Breast epithelium (tissue), 4 donors: ENCODE measurements at places on chromosomes 11 and 22. TPM values are rescaled to one million over a fixed set of nuclear protein-coding genes. Genes with fewer than 3 reads are reported as not detected.

RBMXL2 gene
- total RNA-seq, result not detected

OR5I1 gene
- total RNA-seq, result not detected

TRIM51 gene
- total RNA-seq, result not detected

TBC1D10A gene
- total RNA-seq, result 32.4 TPM

DNA sequence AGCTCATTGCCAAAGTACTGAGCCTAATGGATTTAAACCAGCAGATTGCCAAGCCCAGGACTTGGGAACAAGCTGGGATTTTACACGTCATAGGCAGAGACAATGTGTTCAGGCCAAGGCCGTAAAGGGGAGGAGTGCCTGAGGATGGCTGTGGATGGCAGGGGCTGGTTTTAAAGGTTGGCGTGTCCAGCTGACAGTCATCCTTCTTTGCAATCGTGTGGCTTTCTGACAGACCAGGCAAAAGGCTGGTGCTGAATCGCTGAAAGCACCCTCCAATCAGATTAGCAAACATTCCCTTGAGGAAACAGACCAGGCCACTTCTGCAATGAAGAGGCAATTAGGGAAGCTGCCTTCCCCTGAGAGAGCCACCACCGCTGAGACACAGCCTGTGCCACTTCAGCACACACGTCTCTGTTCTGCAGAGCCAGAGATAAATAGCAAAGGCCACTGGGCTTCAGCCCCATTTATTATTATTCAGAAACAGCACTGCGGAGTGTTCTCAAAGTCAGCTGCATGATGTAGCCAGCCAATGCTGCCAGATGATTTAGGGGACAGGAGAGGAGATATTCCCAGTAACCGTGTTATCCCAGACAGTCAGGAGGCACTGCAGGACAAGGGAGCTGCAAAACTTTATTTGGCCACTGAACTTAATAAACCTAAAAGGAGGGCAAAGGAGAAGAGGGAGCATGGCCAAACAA, 54.2 kb upstream of the CSNK2A3 start:
- no peak for DNase-seq

DNA sequence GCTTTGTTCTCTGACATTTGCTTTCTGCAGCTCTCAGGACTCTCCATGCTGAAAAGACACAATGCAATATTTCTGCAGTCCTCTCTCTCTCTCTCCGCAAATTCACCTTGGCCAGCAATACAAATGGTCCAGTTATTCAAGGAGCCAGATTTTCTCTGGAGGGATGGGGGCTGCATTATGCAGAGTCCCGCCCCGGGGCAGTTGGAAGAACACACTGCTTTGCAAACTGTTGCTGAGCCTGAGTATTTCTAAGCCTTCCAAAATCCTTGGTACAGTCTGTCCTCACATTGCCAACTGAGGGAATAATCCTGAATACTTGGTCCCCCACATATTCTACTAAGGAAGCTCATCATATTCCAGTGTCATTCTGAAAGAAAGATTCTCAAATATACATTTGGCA, 94.3 kb upstream of the ZC3H12C start:
- DNase-seq, result no peak

DNA sequence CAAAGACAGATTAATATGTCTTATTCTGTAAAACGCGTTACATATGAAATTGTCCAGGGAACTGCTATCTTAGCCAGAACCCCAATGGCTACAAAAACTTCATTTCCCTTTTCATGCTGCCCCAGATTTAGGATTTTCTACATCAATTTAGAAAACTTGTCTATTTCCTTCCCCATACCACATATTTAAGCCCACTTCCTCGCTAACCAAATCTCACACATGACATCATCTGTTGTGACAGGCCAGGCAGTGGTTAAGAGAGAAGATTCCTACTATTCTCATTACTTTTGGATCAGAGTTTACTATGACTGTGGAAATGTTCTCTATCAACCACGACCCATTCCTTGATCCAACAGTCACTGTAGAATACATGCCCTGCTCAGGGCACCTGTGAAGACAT, 15.9 kb downstream of the CCDC82 start:
- no peak for DNase-seq

GRCh38 chr22:43998679-43999264, 25.3 kb upstream of the PARVB start:
- no peak for DNase-seq

GRCh38 chr11:44305026-44305469, 4.9 kb downstream of the ALX4 start:
- no peak for DNase-seq

GRCh38 chr22:43159484-43160178, 8.3 kb downstream of the TSPO start:
- no peak for DNase-seq

GRCh38 chr11:38824573-38824972, 2226.5 kb upstream of the RAG2 start:
- DNase-seq, result no peak

GRCh38 chr22:30843245-30843644, 125.3 kb downstream of the MORC2 start:
- DNase-seq, result no peak

GRCh38 chr22:45312415-45312814, 2.7 kb downstream of the FAM118A start:
- no peak for DNase-seq

- DNase-seq, result no peak
Measured at GRCh38 chr11:121257289-121257688, 35.3 kb upstream of the SC5D start.

DNA sequence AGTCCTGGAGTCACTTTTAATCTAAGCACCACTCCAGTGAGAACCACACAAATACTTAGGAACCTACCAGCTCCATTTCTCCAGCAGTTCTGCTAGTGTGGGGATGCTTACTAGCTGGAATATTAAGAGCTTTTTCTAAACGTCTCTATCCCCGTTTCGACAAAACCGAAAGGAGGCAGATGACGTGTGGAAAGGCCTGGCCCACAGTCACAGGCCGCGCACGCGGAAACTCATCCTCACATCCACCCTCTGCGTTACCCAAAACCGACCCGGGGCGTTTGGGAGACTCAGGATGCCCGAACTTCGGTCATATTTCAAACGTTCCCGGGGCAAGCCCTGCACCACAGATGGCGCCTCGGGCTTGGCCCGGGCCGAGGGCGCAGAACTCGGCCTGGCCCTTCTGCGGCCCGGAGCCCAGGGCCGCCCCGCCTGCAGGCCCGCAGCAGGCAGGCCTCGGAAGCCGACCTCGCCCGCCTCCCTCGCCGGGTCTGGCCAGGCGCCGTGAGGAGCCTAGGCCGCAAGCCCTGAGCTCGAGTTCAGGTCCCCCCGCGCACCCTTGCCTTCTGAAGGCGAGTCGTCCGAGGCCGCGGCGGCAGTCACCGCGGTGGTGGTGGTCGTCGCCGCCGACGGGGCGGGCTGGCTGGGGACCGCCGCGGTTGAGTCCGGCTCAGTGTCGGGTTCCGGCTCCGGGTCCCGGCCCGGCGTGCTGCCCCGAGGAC, 473 bp downstream of the FNBP4 start:
- peak; percentile 68 for DNase-seq

DNA sequence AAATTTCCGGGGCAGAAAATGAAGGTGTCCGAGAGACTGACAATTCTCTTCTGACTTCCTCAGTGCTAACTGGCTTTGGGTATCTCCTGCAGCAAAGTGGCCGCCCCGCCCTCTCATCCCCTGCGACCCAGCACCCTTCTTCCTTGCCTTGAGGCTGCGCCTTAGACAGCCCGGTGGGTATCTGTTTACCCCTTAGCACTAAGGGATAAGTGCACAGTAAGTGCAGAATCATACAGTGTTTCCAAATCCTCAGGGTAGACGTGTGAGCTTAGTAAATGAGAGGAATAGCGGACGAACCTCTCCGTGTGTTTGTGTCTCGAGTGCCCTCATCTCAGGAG, 368 bp upstream of the CHORDC1 start:
- no peak for DNase-seq
